Smooth muscle cell of the pulmonary artery (primary cell): ENCODE measurements at places on chromosomes 5 and 9. TPM values are rescaled to one million over a fixed set of nuclear protein-coding genes. Genes with fewer than 3 reads are reported as not detected.

The SMARCA2 gene
- 61.4 and 73.6 TPM in 2 replicates for total RNA-seq

The ARHGEF28 gene
- total RNA-seq = 6.1 and 50.8 TPM in 2 replicates

The FRRS1L gene
- total RNA-seq = 0.07 and 0.10 TPM in 2 replicates

The FOXI1 gene
- not detected in 2 replicates for total RNA-seq

The PTPN3 gene
- total RNA-seq = 3.9 and 7.2 TPM in 2 replicates

The OR13C5 gene
- 0.13 TPM in 1 of 2 replicates, not detected in the other for total RNA-seq

The UGT3A2 gene
- not detected in 2 replicates for total RNA-seq

The NMUR2 gene
- not detected in 2 replicates for total RNA-seq

The EFNA5 gene
- 1.1 and 4.8 TPM in 2 replicates for total RNA-seq

The SLC6A7 gene
- 0.20 TPM in 1 of 2 replicates, not detected in the other for total RNA-seq

The C9orf43 gene
- 0.13 and 0.69 TPM in 2 replicates for total RNA-seq

The SV2C gene
- under 0.01 TPM in 1 of 2 replicates, not detected in the other for total RNA-seq

The ARSI gene
- 2.2 and 10.2 TPM in 2 replicates for total RNA-seq

The ANKRD20A1 gene
- not detected in 2 replicates for total RNA-seq

The ADRA1B gene
- total RNA-seq = 0.26 and 0.43 TPM in 2 replicates

The NUDT12 gene
- 6.8 and 10.8 TPM in 2 replicates for total RNA-seq

The SNAPC4 gene
- 5.1 and 6.7 TPM in 2 replicates for total RNA-seq

The ZBTB26 gene
- 5.1 and 6.2 TPM in 2 replicates for total RNA-seq

The IQGAP2 gene
- 2.2 and 4.0 TPM in 2 replicates for total RNA-seq

The PHF24 gene
- total RNA-seq = 0.07 and 0.10 TPM in 2 replicates

The CTNNA1 gene
- 413 and 447 TPM in 2 replicates for total RNA-seq

The GAPT gene
- not detected in 2 replicates for total RNA-seq

The SLC1A3 gene
- 0.46 and 20.0 TPM in 2 replicates for total RNA-seq

The SLCO6A1 gene
- not detected in 2 replicates for total RNA-seq

The GRM6 gene
- not detected in 2 replicates for total RNA-seq

The C9 gene
- not detected in 2 replicates for total RNA-seq

The HDHD3 gene
- total RNA-seq = 9.3 and 9.6 TPM in 2 replicates

The IFNA2 gene
- total RNA-seq = not detected in 2 replicates

The PFN3 gene
- not detected in 2 replicates for total RNA-seq

The IFNK gene
- total RNA-seq = not detected in 2 replicates

The ENHO gene
- 0.13 TPM in 1 of 2 replicates, not detected in the other for total RNA-seq

The ADAMTS13 gene
- total RNA-seq = 4.1 and 6.1 TPM in 2 replicates

The PCDHGB7 gene
- 13.8 and 14.7 TPM in 2 replicates for total RNA-seq

The DND1 gene
- total RNA-seq = 0.07 and 0.13 TPM in 2 replicates

The SLC4A9 gene
- 0.07 TPM in 1 of 2 replicates, not detected in the other for total RNA-seq

The PTGES2 gene
- total RNA-seq = 75.7 and 110 TPM in 2 replicates
